GM23248 (cell line): ENCODE measurements at places on chromosomes 13 and 19.

- DNase-seq, result no peak
Measured at GRCh38 chr13:98272549-98272948, 95.5 kb upstream of the RNF113B start.

GRCh38 chr19:49564616-49565045, 15.7 kb downstream of the NOSIP start:
- no peak for DNase-seq

DNA sequence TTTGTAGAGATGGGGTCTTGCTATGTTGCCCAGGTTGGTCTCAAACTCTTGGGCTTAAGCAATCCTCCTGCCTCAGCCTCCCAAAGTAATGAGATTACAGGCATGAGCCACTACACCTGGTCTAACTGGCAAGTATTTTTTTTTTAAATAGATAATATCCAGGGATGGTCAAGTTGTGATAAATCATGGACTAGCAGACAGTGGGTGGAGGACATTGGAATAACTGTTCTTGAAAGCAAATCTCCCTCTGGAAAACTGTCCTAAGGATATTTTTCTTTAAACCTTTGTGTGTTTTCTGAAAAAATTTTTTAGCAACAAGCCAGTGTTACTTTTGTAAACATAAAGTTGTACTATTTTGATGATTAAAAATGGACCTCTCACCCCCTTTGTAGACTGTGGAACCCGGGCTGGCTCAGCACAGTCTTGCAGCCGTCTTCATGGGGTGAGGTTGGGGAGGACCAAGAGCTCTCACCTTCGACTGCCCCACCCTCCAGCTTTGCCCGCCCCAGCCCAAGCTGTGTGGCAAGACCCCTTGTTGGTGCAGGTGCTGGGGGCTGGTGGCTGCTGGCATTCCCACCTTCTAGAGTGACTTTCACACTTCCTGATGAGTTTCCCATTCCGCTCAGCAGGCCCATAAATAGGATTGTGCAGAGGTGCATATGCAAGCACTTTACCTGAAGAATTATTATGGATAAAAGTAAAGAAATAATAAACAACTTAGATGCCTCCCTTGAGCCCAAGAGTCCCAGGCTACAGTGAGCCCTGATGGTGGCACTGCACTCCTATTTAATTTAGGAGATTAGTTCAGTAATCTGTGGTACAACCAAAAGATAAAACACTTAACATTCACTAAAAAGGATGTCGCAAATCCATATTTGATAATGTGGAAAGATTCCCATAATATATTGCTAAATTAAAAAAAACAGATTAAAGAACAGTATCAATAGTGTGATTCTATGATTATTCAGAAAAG, 107.3 kb downstream of the GADD45B start:
- peak; percentile 36 for DNase-seq

DNA sequence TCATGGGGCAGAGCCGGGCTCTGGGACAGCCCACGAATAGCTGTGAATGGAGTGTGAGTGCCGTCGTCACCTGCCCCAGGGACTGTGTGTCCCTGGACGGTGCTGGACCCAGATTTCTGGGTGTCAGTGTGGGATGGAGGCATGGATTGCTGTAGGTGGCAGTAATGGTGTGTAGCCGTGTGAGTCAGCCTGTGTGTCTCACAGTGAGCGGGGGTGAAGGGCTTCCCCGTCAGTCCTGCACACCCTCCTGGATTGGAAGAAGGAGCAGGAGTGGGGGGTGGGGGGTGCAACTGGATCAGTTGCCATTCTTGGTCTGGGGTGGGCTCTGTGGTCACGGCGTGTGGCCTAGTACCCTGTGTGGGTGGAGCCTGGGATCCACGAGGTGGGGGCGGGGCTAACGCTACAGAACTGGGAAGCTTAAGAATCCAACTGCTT, 6.5 kb upstream of the LTBP4 start:
- peak; percentile 88 for DNase-seq

DNA sequence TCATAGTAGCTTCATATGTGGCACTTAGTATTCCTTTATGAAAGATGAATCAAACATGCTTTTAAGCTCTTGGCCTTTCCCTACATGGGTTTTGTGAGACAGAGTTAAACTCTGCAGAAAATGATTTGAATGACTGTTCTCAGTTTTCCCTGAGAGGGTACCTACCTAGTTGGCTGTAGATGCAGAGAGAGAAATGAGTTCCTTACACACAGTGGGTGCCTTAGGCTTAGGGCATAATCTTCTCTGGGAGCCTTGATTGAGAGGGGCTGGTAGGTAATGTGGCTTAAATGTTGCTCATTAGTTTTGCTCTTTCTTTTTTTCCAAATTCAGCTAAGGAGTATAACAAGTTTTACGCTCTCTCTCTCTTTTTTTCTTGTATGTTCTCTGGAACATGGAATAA, 3.0 kb downstream of the URI1 start:
- DNase-seq, result no peak

GRCh38 chr19:21581646-21582240, 76.3 kb downstream of the ZNF429 start:
- no peak for DNase-seq

- DNase-seq, result peak; percentile 55
Measured at GRCh38 chr19:48530066-48530720, 18.6 kb upstream of the LMTK3 start.

- no peak for DNase-seq
Measured at GRCh38 chr19:49920624-49921363, 8.2 kb upstream of the ATF5 start.

GRCh38 chr13:113637262-113638160, 20.5 kb downstream of the ATP4B start:
- no peak for DNase-seq

DNA sequence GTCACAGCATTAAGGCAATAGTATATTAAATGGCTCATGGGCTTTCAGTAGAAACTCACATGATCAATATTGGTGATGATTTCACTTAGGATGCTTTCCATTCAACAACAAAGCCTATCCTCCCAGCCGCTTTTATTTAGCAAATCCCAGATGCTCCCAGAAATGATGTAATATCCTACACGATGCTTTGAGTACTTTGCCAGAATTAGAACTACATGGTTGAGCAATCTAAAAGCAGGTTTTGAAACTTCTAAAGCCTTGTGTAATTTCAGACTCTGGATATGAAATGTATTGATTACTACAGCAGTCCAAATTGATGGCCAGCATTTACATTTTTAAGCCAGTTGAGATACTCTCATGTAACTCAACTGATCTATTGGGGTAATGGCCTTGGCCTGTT, 13.6 kb downstream of the DLEU7 start:
- peak; percentile 75 for DNase-seq

DNA sequence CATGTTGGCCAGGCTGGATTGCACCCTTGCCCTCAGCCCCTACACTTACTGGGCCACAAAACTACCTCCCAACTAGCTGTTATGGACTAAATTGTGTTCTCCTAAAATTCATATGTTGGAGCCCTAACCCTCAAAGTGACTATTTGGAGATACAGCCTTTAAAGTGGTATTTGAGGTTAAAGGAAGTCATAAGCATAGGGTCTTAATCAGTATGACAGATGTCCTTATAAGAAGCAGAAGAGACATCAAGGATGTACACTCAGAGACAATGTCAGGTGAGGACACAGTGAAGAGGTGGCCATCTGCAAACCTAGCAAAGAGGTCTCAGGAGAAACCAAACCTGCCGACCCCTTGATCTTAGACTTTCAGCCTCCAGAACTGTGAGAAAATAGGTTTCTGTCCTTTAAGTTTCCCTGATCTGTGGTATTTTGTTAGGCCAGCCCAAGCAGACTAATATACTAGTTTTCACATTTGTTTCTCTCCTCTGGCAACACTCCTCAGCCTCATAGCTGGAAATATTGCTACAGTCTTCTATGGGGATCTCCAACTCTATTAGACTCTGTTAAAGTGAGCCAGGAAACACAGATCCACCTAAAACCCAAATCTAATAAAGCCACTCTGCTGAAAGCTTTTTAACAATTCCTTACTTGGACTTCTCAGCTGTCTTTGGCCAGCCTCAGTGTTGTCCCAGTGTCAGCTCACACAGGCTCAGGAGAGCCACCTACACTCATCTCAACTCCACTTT, 256.5 kb downstream of the TBC1D4 start:
- DNase-seq, result no peak

- DNase-seq, result no peak
Measured at GRCh38 chr19:10266706-10267105, 4.2 kb upstream of the ICAM1 start.

DNA sequence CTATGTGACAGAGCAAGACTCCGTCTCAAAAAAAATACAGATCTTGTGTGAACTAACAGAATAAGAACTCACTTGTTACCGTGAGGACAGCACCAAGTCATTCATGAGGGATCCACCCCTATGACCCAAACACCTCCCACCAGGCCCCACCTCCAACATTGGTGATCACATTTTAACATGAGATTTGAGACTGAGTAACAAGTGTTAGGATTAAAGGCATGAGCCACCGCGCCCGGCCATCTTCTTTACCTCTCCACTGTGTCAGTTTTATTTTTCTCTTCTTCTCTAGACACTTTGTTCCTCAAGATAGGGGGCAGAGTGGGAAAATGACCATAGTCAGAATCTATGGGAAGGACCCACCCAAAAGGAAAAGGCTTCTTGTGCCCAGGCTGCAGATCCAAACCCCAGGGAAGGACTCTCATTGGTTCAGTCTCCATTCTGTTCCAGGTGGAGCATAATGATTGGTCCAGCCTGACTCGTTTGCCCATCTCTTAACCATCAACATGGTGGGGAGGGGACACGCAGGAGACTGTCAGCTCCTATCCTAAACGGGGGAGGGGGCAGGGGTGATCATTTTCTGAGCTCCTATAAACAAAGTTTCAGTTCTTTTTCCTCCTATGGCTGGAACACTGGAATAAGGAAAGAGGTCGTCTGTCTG, 1.3 kb upstream of the CALM3 start:
- no peak for DNase-seq

GRCh38 chr13:87712012-87712411, 40.8 kb downstream of the SLITRK5 start:
- no peak for DNase-seq

- DNase-seq, result no peak
Measured at GRCh38 chr19:15897026-15897737, 692 bp downstream of the CYP4F2 start.

DNA sequence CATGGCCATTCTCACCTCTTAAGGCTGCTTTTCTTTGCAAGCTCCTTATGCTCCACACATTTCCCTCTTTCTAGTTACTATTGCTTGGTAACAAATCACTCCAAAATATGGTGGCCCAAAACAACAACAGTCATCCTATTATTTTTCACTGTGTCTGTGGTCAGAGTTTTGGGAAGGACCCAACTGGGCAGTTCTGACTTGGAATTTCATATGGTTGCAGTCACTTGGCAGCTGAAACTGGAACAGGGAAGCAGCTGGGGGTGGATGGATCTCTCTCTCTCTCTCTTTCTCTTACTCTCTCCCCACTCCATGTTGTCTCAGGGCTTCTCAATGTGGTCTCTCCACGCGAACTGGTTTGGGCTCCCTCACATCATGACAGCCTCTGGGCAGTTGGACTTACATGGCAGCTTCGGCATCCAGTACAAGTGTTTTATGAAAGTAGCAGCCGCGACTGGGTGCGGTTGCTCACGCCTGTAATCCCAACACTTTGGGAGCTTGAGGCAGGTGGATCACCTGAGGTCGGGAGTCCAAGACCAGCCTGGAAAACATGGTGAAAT, 39.6 kb downstream of the NUMBL start:
- peak; percentile 93 for DNase-seq

DNA sequence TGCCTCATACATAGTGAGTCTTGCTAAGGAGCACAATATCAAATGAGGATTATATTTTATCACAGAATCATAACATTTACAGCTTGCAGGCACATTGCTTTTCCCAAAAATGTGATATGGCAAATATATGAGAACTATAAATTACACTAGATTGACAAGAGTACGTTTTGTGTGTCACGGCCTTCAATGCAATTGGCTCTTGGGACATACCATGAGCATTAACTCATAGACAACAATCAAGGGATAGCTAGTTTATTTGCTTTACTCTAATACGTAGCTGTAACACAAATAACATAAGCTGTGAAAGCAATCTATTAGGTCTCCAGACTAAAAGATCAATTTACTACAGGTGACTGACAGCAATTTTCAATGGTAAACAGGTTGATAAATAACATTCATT, 17.8 kb downstream of the LHFPL6 start:
- no peak for DNase-seq

DNA sequence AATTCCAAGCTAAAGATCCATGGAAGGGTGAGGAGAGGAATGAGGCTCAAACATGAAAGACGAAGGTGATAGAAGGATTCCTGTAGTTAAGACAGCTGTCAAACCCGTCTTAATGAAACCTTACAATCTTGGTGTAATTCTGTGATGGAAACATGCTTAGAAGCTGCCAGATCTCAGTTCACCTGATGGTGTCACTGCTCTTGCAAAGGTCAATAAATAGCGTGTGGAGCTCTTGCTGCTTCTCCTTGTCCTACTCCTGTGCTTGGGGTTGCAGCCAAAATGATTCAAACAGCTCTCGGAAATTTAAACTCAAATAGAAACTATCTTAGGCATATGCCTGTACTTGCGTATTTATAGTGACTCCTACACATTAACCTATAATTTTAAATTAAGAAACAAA, 1705.0 kb downstream of the OLFM4 start:
- DNase-seq, result no peak

DNA sequence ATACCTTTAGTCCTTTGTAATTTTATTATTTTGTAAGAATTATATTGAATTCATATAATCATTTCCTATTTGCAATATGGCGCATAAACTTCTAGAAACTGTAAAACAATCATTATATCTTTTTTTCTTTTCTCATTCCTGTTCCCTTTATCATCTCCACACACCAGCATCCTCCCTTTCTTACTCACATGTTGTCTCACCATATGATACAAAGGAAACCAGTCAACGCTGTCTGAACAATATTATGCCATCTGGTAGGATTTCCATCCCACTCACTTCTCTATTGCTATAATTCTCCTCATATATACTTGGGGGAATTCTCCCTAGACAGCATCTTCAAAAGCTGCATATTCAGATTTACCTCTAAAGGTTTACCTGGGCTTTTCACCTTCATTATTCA, 389.8 kb downstream of the NDFIP2 start:
- peak; percentile 68 for DNase-seq

- DNase-seq, result no peak
Measured at GRCh38 chr13:78020861-78021260, 102.2 kb upstream of the EDNRB start.

DNA sequence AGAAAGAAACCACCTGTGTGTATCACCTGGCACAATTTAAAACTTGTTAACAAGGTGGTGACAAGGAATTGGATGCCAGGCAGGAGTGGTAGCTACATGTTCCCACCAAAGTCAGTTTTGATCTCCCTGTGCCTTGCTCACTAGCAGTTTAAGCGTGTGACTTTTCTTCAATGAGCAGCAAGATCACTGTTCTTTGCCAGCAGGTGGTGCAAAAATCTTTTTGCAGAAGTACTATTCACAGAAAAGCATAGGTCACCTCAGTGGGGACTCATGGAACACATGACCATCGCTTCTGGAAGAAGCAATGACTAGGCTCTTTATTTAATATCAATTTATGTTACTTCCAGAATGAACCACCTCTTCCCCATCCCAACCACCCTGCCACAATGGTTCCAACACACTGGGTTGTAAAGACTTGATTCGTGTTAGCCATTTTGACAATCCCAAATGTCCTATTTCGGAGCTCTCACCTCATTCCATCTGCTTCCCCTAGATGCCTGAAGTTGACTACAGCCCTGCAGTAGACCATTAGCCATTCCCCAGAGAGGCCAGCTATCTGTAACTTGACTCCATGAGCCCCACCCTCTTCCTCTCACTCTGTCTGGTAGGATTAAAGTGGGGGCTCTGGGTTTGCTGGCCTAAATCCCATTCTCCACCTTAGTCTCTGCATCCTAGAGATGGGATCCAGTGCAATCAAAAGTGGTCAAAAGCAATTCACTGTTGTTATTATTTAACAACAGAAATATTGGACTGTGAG, 59.1 kb upstream of the TNFRSF19 start:
- peak; percentile 49 for DNase-seq

- peak; percentile 43 for DNase-seq
Measured at GRCh38 chr19:41205995-41206394, 13.0 kb downstream of the CYP2S1 start.
